CD4-positive, alpha-beta T cell treated with Interleukin-15 for 4 hours (primary cell): ENCODE measurements at places on chromosomes 11 and 22.

DNA sequence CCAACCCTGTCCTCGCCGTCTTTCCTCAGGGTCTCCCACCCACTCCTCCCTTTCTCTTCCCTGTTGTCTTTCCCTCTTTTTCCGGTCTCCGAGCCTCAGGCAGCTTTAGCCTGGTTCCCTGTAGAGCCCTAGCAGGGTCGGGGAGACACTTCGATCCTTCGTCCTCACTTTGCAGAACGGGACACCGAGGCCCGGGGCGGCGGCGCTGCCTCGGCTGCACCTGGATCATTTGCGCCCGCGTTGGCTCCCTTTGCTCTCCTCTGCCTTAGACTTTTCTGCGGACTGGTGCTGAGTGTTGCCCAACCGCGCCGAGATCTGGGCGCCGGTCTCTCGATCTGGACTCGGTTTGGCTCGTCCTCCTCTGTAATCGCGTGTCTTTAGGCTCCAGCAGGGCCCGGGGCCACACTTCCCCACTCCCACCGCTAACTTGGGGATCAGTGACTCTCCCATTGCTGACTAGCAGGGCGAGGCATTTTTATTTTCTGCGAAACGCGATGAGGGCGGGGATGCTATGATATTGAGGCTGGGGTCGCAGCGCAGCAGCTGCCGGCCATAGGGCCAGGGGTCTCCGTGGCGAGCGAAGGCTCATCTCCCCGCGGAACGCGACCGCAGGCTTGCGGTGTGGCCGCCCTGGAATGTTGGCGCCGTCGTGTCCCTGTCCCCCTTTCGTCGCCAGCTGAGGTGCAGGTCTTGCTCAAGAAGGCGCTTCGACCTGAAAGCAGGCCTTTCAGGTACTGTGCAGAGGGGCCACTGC lies 1.6 kb upstream of the E2F8 start:
- DNase-seq, result no peak

GRCh38 chr11:107446822-107447431 lies 10.7 kb downstream of the CWF19L2 start:
- DNase-seq, result no peak

GRCh38 chr22:27719535-27720227 lies 81.9 kb downstream of the MN1 start:
- no peak for DNase-seq

DNA sequence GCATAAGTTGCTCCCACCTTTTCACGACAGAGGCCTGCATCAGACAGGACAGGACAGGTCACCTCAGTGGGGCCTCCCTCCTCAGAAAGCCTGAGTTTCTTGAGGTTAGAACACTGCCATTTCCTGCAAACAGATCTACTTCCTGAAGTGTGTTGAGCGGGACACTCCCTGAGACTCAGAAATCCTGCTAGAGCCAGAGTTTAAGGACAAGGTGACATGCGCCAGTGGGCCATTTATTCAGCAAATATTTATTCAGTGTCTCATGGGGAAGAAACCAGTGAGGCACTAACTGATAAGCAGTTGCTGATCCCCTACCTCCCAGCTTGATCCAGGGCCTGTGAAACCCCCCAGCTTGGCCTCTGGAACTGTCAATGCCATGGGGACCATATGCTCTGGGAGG lies 454.6 kb downstream of the SOX6 start:
- no peak for DNase-seq

DNA sequence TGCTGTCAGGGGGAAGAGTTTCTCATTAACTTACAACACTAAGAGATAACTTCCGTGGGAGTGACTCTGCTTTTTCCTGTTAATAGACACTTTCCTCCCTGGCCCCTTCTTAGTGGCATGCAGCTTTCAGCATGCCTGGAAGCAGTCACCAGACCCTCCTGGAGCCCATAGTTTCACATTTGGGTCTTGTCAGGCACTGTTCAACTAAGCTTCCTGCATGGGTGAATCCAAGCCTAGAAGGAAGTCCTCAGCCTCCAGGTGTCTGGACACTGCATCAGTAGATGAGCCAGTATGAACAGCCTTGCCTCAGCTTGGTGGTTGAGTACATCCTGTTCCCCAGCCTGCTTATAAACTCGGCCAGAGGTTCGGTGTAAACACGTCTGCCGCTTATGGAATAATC lies 68.1 kb downstream of the PPP6R3 start:
- peak; percentile 23 for DNase-seq

- peak; percentile 25 for DNase-seq
Observed at GRCh38 chr11:27497284-27497866, 9.2 kb downstream of the LIN7C start.

DNA sequence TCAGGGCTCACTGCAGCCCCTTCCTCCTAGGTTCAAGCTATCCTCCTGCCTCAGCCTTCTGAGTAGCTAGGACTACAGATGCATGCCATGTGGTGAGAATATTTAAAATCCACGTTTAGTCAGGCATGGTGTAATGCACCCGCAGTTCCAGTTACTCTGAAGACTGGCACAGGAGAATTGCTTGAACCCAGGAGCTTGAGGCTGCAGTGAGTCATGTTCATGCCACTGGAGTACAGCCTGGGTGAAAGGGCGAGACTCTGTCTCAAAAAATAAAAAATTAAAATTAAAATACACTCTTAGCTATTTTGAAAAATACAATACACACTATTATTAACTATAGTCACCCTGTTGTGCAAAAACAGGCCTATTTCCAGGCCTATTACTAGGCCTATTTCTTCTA lies 38.4 kb downstream of the NOX4 start:
- DNase-seq, result no peak

DNA sequence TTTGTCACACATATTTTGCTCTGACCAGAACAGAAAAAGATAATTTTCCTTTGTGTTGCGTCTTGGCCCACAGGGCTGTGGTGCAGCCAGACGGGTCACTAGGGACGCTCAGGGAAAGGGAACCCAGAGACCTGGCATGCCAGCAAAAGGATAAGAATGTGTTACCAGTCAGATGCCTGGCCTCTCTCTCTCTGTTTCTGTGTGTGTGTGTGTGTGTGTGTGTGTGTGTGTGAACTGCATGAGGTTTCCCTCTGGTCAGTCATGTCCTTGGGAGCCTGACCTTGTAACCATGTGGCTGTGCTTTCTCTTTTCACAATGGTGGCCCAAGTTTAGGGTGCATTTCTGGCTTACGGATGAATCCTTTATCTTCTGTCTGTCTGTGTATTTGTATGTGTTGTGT lies 25.4 kb downstream of the CCKBR start:
- DNase-seq, result no peak

GRCh38 chr22:29359469-29359868 lies 28.9 kb downstream of the AP1B1 start:
- DNase-seq, result no peak
